ENCODE measurements at places on chromosomes 12 and 14.

- DNase-seq, result no peak
These were observed 22.2 kb downstream of the P2RX7 start for GRCh38 chr12:121154793-121155375.

DNA sequence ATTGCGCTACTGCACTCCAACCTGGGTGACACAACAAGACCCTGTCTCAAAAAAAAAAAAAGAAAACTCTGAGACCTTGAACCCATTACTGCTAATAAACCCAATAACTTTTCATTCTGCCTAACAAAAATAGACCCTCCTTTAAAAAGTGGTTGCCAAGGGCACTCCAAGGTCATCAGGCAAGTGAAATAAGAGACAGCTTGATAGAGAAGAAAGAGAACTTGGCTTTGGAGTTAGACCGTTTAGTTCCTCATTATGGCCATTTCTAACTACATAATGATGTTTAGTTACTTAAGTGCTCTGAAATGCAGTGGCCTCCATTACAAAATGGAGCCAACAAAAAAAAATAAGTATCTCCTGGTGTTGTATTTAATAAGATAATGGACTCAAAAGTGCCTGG is 55.9 kb downstream of the PHLDA1 start:
- no peak for DNase-seq

DNA sequence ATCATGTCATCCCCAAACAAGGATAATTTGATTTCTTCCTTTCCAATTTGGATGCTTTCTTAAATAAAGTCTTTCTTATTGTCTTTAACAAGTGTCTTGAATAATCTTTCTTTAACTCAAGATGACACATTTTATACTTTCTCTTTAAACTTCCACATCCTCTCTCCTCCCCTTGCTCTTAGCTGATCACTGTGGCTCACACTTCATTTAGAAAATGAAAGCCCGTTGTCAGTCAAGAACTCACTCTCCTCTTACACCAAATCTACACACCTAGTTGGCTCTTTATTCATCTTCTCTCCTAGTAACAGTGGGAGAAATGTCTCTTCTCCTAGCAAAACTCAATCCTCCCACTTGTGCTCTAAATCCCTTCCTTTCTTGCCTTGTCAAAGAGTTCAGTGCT is 10.4 kb upstream of the RMST start:
- no peak for DNase-seq

DNA sequence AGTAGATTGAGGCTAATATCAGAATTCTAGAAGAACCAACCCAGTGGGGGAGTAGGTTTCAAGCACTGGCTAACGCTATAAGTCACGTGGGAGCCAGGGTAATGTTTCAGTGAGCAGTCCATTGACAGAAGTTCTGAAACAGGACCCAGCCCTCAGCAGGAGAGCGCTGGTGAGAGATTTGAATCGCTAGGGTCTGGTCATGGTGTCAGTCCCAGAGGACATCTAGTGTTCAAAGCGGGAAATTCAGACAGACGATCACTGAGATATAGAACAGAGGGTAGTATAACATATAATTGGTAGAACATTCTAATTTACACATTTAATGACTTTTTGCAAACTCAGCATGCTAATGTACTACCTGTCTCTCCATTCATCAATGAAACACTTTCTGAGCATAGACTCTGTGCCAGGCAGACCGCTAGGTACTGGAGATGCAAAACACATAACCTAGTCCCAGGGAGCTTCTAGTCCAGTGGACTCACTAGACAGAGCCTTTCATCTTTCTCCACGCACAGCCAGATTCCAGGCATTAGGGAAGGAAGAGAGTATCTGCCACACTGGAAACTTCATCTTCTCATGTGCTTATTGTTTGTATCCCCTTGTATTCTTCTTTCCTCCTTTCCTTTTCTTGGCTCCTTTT is 35.4 kb upstream of the RNASE3 start:
- DNase-seq, result peak; percentile 48

DNA sequence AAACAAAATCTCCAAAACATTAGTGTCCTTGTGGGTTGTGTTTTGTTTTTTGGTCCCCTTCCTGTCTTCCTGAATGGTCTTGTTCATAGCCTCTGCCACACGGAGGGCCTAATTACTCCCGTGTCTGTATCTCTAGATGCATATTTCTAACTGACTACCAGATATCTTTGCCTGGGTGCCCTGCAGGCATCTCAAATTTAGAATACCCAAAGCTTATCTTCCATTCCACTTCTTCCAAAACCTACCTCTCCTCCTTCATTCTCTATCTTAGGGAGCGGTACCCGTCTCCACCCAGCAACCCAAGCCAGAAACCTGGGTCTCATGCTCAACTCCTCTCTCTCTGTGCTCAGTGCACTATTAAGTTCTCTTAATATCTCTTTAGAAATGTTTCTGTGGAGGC is 10.9 kb upstream of the METAP2 start:
- DNase-seq, result no peak

GRCh38 chr12:23096321-23096720 is 471.4 kb downstream of the ETNK1 start:
- no peak for DNase-seq

GRCh38 chr12:94571556-94571955 is 78.8 kb downstream of the TMCC3 start:
- no peak for DNase-seq

DNA sequence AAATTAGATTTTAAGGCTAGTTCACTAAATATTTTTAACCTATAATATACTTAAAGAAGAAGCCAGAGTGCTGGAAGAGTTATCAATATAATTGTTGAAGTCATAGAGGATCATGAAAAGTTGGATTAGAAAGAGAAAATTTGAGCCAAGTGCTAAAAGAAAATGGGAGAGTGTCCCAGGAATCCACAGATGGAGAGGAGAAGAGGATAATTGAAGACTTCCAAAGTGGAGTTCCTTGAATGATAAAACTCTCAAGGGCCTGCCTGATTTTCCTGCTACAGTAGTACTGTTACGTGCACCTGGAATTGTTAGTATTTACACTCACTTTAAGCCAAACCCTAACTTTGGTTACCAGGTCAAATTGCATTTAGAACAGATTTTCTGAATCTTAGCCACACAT is 113.2 kb downstream of the MSRB3 start:
- no peak for DNase-seq

DNA sequence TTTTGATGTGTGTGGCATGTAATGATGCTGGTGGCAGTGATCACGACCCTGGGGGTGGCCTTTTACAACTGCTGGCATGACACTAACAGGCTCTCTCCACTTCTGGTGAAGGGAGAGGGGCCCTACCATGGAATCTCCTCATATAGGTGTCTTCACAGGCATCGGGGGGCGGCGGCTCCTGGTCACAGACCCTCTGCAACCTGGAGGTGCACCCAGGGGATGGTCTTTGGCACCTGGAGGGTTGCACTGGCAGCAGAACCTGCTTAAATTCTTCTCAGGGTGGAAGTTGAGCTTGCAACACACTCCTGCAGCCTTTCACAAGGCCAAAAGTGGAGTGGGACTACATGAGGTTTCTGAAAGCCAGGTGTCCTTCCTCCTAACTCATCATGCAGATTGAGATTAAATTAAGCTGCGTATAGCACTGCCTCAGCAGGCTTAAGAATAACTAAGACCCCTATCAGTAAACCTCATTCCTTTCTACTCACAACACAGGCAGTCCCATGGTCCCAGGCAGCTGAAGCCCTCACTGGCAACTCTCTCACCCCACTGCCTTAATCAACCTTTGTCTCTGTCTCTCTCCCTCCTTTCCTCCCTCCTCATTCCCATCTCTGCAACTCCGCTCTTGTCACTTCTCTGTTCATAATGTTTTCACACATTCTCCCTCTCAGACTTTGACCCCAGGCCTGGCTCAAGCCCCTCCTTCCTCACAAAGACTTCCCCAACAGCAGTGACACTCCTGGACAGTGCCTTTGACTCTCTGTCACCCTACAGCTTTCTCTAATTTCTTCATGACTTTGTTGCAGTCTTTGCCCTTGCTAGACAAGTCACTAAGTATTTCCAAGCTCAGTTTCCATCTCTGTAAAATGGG is 18.9 kb downstream of the NID2 start:
- DNase-seq, result no peak

DNA sequence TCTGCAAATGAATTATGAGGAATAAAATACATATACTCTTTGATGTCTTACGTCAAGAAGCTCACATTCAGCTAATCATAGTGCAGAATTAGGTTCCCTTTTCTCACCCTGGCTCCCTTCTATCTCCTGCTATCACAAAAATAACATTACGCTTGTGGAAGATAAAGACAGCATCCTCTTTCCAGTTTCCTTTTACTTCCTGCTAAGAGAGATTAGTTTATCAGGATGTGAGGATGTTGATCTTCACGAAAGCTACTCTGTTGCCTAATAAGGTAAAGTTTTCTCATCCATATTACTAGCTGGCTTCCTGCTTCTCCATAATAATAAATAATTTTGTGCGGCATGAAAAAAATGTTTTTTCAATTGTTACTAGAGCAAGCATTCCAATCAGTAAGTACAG is 217.7 kb upstream of the DCN start:
- DNase-seq, result no peak

DNA sequence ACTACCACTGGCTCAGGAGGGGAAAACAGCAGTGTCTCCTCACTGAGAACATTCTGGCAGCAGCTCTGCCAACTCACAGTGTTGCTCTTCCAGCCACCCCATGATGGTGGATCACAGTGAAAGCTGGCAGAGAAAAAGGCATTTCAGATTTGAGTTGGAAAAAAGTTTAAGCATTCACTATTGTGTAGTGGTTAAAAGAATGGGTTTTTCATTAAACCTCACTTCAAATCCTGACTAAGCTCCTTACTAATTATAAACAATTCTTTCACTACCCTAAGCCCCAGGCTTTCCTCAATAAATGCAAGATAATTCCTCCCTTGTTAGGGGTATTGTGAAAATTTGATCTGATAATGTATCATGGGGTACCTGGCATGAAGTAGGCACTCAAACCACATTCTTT is 518.1 kb downstream of the SNAPC1 start:
- no peak for DNase-seq

GRCh38 chr12:48388460-48388859 is 37.7 kb upstream of the ZNF641 start:
- no peak for DNase-seq

- no peak for DNase-seq
These were observed 101.2 kb upstream of the SLC16A7 start for GRCh38 chr12:59494617-59495016.

DNA sequence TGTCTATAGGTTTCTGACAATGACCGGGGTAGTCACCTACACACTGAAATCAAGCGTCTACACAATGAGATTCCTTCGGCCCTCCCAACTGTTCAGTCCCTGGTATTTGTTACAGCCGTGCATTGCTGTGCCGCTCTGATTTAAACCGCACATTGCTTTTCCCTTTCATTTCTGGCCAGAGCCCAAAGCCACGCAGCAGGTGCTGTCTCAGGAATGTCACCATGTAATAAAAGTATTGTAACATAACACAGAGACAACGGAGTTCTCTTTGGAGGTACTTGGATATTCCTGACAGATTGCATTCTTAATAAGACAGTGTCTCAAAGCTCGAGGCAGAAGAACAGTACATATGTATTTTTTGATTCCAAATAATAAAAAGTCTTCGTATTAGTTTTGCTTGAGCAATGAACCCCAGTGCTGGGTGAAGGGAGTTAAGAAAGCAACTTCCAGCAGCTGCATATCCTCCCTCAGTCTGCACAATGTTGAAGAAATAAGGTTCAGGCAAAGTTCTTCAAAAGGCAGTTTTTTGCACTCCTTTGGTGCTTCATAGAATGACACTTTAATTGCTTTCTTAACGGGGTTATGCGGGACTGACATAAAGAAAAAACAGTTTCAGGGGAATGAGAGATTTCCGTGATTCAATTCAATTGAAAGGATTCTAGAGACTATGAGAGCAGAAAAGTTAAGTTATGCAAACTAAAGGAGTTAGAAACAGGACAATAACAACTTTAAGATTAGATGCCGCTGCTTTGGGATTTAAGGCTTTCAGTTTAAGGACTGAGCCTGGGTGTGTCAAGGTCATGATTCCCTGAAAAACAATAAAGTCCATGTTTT is 288.7 kb upstream of the FLRT2 start:
- no peak for DNase-seq

DNA sequence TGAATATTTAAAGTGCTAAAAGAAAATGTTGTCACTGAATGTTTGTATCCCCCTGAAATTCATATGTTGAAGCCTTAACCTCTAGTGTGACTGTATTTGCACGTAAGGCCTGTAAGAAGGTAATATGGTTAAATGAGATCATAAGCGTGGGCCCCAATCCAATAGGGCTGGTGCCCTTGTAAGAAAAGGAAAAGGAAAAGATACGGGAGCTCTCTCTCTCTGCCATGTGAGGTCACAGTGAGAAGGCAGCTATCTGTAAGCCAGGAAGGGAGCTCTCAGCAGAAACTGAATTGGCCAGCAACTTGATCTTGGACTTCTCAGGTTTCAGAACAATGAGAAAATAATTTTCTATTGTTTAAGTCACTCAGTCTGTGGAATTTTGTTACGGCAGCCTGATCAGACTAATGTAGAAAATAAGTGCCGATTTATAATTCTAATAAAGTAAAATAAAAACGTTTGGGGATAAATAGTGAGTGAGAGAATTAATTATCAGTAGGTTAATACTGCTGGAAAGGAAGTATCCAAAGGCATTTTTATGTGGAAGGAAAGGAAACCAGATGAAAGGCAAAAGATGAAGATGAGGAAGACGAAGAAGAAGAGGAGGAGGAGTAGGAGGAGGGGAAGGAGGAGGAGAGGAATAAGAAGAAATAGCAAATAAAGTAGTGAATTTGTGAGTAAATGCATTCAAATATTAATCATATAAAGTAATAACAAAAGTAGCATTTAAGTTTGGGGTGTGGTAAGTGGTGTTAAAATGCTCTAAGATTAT is 188.5 kb upstream of the KRR1 start:
- DNase-seq, result no peak

- no peak for DNase-seq
These were observed 393 bp downstream of the ORMDL2 start for GRCh38 chr12:55818140-55818728.

GRCh38 chr12:117002051-117002817 is 91.5 kb downstream of the FBXW8 start:
- no peak for DNase-seq

GRCh38 chr12:110426406-110426805 is 22.9 kb upstream of the ANAPC7 start:
- DNase-seq, result no peak

- no peak for DNase-seq
These were observed 53.0 kb downstream of the ATF7IP start for GRCh38 chr12:14418451-14418890.

- no peak for DNase-seq
These were observed 6.9 kb downstream of the SDR9C7 start for GRCh38 chr12:56927281-56927680.

DNA sequence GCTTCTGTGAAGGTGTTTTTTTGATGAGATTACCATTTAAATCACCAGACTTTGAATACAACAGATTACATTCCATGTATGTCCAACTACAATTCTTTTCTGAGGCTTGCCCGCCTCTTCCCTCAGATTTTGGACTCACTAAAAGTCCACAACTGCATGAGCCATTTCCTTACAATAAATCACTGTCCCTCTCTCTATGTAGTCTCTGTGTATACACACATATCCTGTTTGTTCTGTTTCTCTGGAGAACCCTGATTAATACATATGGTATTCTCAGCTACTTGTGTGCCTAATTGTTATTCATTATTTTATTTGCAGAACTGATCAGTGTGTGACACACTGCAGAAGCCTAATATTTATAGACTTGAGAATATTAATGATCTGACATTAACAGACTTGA is 2.4 kb upstream of the MIPOL1 start:
- DNase-seq, result no peak

All from Right ventricle myocardium superior (tissue), 1 donor.